ENCODE measurements at places on chromosomes 7 and 10.

DNA sequence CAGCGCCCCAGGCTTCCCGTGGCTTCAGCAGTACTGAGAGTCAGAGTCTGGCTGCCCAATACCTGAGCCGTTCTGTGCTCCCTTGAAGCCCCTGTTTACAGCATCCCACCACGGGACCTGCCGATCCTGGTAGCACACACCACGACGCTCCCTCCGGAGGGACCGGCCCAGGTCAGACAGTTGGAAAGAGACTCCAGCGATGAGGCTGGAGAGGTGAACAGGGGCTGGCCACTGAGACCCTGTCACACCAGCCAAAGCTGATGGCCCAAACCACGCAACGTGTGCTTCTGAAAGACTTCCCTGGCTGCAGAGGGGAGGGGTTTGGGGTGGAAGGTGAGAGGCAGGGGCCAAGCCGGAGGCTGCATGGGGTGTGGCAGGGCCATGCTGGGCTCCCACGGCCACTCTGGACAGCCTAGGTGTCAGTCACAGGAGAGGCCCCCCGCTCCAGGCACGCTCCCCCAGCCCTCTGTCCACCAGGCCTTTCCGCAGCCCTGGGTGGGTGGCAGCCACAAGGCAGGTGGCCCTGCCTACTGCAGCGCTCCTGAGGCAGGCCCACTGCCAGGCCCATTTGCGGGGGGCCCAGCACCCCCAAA is 140.2 kb upstream of the CHST15 start:
- no peak for DNase-seq

DNA sequence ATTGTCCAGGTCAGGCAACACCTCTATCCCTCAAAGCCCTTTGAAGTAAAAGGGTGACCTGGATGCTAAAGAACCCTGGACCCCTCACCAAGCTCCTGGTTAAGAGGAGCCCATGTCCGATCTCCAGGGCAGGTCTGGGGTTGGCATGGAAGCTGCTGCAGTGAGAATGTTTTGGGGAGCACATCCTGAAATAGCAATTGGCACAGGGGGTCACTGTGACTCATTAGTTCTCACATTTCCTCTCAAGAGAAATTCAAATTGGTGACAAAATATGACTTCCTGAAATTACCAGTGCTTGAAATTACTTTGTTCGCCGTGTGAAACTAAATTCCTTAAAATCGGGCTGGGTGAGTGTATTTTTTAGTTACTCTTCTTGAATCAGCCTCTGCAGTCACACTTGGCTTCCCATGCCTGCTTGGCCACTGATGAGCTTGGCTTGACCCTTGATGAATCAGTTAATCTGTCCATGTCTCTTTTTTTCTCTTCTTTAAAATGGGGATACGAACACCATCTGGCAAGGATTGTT is 18.8 kb upstream of the ARHGAP22 start:
- no peak for DNase-seq

GRCh38 chr10:110993024-110993693 is 73.8 kb downstream of the SHOC2 start:
- DNase-seq, result no peak

DNA sequence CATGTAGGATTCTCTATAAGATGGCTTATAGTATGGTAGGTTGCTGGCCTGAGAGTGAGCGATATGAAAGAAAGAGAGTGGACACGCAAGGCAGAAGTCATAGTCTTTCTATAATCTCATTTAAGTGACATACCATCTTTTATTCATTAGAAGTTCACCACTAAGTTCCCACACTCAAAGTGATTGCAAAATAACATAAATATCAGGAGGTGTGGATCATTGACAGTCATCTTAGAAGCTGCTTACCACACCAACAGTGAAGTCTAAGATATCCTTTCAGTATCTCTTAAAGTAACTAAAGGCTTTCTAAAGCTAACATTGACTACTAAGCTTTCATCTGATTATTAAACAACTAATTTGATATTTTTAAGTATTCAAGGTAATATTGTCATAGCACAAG is 36.9 kb upstream of the GNAI1 start:
- no peak for DNase-seq

DNA sequence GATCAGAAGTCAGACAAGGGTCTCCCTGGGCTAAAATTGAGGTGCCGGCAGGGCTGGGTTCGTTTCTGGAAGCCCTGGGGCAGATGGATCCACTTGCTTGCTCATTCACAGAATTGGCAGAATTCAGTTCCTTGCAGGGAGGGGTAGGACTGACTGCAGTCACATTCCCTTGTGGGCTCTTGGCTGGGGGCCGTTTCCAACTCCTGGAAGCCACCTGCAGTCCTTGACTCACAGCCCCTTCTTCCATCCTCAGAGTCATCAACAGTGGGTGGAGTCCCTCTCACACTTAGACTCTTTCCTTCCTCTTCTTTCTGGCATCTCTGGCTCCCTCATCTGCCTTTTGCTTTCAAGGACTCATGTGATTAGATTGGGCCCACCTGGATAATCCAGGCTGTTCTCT is 54.6 kb upstream of the NANOS1 start:
- DNase-seq, result no peak

- no peak for DNase-seq
These were observed 27.1 kb upstream of the COL13A1 start for GRCh38 chr10:69774596-69774995.

DNA sequence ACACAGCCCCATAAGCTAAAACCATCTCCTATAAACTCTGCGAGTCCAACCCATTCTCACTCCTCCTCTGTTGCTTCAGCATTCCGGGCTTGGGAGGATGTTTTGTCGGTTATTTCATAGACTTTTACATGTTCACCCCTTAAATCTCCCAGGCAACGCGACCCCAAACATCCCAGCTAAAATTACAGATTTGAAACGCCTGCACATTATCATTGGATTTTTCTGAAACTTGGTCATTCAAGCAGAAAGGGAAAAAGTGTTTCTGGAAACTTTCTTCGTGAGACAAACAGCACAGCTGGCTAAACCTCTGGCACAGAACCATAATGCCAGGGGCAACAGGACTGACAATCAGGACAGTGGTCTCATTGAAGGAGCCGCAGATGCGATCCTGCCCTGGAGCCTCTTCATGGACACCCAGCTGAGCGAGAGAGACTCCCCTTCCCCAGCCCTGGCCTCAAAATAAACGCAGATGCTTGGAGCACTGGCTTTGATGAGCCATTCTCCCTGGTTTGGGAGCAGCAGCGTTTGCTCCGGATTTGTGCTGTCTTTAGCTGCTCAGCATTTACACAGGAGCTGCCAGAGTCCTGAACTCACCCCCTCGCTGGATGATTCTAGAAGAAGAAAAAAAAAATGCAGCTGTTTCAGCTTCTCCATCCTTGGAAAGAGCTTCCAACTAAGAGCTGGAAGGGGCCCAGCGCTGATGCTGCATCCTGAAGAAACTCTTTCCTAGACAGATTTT is 30.1 kb downstream of the AFAP1L2 start:
- no peak for DNase-seq

DNA sequence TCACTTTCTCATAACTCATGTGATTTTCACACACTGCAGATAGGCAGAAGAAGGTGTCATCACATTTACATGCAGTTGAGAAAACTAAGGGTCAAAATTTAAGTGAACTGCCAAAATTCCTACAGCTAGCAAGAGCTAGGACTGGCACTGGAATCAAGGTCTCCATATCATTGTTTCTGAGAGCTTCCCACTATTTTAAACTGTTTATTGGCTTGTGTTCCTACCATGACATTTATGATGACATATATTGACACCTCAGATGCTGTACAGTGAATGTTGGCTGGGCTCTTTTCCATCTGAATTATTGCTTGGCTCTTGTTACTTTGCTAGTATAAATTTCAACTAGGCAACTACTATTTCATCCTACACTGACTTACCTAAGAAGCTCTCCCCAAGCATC is 2.0 kb downstream of the THSD7A start:
- no peak for DNase-seq

Measured in GM19239 (cell line).